ENCODE measurements at places on chromosomes 3 and 15. TPM values are rescaled to one million over a fixed set of nuclear protein-coding genes. Genes with fewer than 3 reads are reported as not detected.

- H3K4me1 ChIP-seq, result peaks cover 5% of the 10 kb centered on the region
- DNase-seq, result no peak
- no peaks in the 10 kb centered on the region for H3K27me3 ChIP-seq
- H3K27ac ChIP-seq, result no peak overlapping the region
- H3K4me3 ChIP-seq, result no peak overlapping the region
Measured at GRCh38 chr3:171038342-171038741, 11.8 kb upstream of the SLC2A2 start.

DNA sequence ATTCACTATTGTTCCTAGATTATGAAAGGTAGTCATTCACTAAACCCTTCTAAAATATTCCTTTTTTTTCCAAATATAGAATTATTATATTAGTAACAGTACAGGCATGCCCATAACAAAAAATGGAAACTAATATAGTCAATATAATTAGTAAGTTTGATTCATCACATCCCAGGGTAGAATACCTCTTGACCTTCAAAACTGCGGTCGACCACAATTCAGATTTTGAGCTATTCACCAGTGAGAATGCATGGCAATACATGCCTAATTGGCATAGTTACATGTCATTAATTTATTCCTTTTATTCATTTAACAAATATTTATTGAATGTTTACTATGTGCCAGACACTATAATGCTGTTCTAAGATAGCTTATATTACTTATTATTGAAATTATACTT is 98.0 kb downstream of the CHL1 start:
- no peak overlapping the region for H3K27ac ChIP-seq
- H3K4me1 ChIP-seq, result peaks cover 6% of the 10 kb centered on the region
- DNase-seq, result no peak
- H3K27me3 ChIP-seq, result peaks cover 2% of the 10 kb centered on the region
- H3K4me3 ChIP-seq, result no peak overlapping the region

DNA sequence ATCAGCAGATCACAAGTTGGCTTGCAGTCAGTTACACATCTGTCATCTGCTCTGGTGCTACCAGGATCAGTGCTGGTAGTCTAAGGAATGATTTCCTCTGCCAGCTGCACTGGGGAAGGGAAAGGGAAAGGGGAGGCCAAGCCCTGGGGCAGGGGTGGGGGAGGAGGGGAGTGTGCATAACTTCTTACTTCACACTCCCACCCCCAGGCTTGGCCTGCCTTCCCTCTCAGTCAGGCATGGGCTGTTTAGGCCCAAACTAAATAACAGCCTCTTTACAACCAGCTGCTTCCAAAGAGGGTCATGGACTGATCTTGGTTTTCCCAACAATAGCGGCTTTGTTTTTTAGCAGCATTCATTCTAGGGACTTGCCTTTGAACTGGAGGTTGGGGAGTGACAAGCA is 86.1 kb upstream of the PSMD6 start:
- H3K4me3 ChIP-seq, result peak overlapping the region; percentile 72

DNA sequence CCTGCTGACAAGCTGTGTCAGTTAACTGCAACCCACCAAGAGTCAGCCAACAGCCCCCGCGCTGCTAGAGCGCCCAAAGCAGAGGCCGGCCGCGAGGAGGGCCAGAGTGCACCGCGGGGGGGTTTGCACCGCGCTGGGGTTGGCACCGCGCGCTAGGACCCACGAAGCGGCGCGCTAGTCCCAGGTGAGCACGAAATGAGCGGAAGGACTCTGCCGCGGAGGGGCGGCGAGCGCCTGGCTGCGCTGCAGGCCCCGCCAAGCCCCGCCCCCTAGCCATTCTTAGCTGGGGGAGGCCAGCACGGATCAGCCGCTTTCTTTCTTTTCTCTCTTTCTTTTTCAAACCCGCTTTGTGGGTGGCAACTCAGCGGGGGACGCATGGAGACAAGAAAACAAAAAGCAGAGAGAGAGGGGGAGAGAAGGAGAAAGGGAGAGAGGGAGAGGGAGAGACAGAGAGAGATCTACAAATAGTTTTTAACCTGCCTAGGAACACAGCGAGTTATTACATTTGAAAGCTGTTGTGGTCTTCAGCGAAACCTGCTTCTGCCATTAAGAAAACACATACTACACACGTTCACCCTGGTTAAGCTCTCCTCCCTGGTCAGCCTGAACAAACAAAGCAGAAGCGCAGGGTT is 6.9 kb upstream of the FOXB1 start:
- peak overlapping the region; percentile 97 for H3K4me3 ChIP-seq
- H3K4me1 ChIP-seq, result peaks cover 66% of the 10 kb centered on the region
- peaks cover 100% of the 10 kb centered on the region for H3K27me3 ChIP-seq

DNA sequence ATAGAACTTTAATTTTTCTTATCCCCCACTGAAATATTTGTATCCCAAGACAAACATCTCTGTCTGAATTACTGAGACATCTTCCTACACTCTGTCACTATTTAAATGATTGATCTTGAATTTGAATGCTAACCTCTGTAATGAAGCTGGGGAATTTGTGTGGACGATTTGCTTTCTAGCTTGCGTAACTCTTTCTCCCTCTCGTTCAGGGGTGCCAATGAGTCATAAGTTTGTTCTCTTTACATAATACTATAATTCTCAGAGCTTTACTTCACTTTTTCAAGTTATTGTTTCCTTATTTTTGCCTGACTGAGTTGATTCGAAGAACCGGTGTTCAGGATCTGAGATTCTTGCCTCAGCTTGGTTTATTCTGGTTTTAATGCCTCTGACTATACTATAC is 783.3 kb upstream of the CADM2 start:
- no peaks in the 10 kb centered on the region for H3K27me3 ChIP-seq
- no peak overlapping the region for H3K4me3 ChIP-seq
- no peak for DNase-seq
- H3K36me3 ChIP-seq, result no peaks in the 10 kb centered on the region

The ADPRH gene
- total RNA-seq, result 3.5 TPM

GRCh38 chr15:95897651-95898050 is 432.8 kb upstream of the NR2F2 start:
- H3K4me3 ChIP-seq, result no peak overlapping the region
- no peaks in the 10 kb centered on the region for H3K36me3 ChIP-seq
- H3K4me1 ChIP-seq, result peaks cover 32% of the 10 kb centered on the region
- no peak for DNase-seq

GRCh38 chr3:66622756-66623457 is 122.1 kb upstream of the LRIG1 start:
- no peak for DNase-seq
- peaks cover 63% of the 10 kb centered on the region for H3K4me1 ChIP-seq
- H3K27ac ChIP-seq, result peak overlapping the region; percentile 97
- no peaks in the 10 kb centered on the region for H3K36me3 ChIP-seq
- no peaks in the 10 kb centered on the region for H3K27me3 ChIP-seq
- peak overlapping the region; percentile 79 for H3K4me3 ChIP-seq

- no peaks in the 10 kb centered on the region for H3K36me3 ChIP-seq
- H3K4me1 ChIP-seq, result peaks cover 14% of the 10 kb centered on the region
- no peak for DNase-seq
- H3K4me3 ChIP-seq, result no peak overlapping the region
- no peaks in the 10 kb centered on the region for H3K27me3 ChIP-seq
Measured at GRCh38 chr3:56787258-56787775, 14.4 kb downstream of the ARHGEF3 start.

- H3K27me3 ChIP-seq, result no peaks in the 10 kb centered on the region
- H3K4me3 ChIP-seq, result no peak overlapping the region
- H3K4me1 ChIP-seq, result peaks cover 4% of the 10 kb centered on the region
- DNase-seq, result no peak
- H3K27ac ChIP-seq, result no peak overlapping the region
- no peaks in the 10 kb centered on the region for H3K36me3 ChIP-seq
Measured at GRCh38 chr15:64997066-64997465, 7.4 kb upstream of the SPG21 start.

The C3orf70 gene
- total RNA-seq, result 15.9 TPM

DNA sequence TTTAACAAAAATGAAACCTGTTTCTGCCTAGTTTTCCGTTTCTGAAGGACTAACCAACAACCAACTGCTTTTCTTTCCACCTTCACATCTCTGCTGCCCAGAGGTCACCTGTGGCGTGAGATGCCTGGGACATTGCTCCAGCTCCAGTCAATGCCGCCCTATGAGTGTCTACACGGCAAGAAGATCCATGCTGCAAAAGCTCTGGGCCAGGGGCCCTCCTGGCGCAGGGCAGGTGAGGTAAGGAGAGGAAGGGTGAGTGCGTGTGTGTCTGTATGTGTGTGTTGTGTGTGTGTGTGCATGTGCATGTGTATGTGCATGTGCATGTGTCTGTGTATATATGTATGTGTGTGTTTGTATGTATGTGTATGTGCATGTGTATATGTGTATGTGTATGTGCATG is 131.4 kb downstream of the NSMCE3 start:
- no peak overlapping the region for H3K27ac ChIP-seq
- peaks cover 8% of the 10 kb centered on the region for H3K27me3 ChIP-seq
- peaks cover 15% of the 10 kb centered on the region for H3K4me1 ChIP-seq
- H3K36me3 ChIP-seq, result no peaks in the 10 kb centered on the region
- no peak for DNase-seq

- H3K36me3 ChIP-seq, result no peaks in the 10 kb centered on the region
- H3K27ac ChIP-seq, result no peak overlapping the region
- no peaks in the 10 kb centered on the region for H3K4me1 ChIP-seq
- no peak for DNase-seq
Measured at GRCh38 chr15:71290002-71290401, 174.7 kb downstream of the THSD4 start.

The RTP1 gene
- total RNA-seq, result not detected

The SLC22A14 gene
- total RNA-seq, result not detected

The NDN gene
- total RNA-seq, result 97.3 TPM

DNA sequence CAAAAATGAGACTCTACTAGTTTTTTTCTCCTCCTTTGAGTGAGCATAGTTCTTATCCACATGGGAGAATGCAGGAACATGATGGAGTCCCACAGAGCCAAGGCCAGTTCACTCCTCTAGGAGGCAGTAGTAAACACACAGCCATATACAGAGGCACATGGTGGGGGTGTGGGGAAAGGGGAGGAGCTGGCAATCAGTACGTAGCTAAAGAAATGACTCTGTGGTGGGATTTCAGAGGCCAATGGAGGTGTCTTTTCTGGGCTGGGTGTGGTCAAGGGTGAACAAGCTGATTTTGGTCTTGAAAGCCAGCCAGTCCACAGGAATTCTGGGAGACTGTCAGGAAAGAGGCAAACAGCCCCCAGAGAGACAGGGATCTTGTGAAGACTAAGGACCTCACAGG is 6.6 kb upstream of the RAB11A start:
- no peak overlapping the region for H3K27ac ChIP-seq

- H3K4me1 ChIP-seq, result peaks cover 30% of the 10 kb centered on the region
- H3K36me3 ChIP-seq, result no peaks in the 10 kb centered on the region
- H3K27me3 ChIP-seq, result no peaks in the 10 kb centered on the region
- peak; percentile 51 for DNase-seq
- peak overlapping the region; percentile 67 for H3K27ac ChIP-seq
- peak overlapping the region; percentile 70 for H3K4me3 ChIP-seq
Measured at GRCh38 chr3:25468866-25469319, 40.8 kb downstream of the RARB start.

The GOLGA6L1 gene
- not detected for total RNA-seq

The CFAP44 gene
- total RNA-seq, result 11.1 TPM

The KY gene
- total RNA-seq, result 0.52 TPM

The SLITRK3 gene
- total RNA-seq, result 1.4 TPM

DNA sequence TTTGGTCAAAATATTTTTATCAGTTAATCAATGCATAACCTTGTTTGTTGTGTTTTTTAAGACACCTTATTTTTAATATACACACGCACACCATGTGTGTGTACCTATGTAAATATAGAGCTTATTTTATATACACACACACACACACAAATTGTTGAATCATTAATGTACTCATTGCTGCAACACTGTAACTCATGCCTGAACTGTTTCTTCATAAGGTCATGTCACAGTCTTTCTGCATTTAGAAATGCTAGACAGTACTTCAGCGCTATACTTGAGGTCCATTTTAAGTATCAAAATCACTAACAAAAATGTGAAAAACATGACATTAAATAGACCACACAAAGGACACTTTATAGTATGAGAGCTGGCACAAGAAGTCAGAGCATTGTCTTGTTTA is 589.4 kb downstream of the SI start:
- no peaks in the 10 kb centered on the region for H3K27me3 ChIP-seq
- H3K27ac ChIP-seq, result no peak overlapping the region
- DNase-seq, result no peak
- H3K36me3 ChIP-seq, result no peaks in the 10 kb centered on the region
- no peak overlapping the region for H3K4me3 ChIP-seq

- no peak for DNase-seq
- H3K27ac ChIP-seq, result no peak overlapping the region
- no peaks in the 10 kb centered on the region for H3K27me3 ChIP-seq
- H3K4me1 ChIP-seq, result peaks cover 18% of the 10 kb centered on the region
Measured at GRCh38 chr3:111767756-111768445, 91.2 kb upstream of the PHLDB2 start.

DNA sequence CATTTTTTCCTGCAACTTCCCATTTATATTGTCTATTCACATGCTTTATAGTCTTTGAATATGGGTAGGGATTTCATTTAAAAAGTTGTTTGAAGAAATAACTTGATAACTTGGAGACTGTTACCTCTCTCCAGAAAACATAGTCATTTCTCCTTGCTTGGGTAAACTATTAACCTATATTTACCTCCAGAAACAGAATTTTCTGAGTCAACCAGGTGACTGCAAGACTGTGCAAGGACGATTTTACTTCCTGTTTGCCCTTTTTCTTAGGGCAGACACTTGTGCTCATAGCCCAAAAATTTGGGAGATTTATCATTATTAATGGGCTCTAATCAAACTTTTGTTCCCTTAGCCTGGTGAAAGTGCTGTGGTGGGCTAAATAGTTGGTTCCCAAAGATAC is 14.3 kb upstream of the MOBP start:
- peaks cover 10% of the 10 kb centered on the region for H3K27me3 ChIP-seq
- H3K27ac ChIP-seq, result no peak overlapping the region
- DNase-seq, result no peak
- no peaks in the 10 kb centered on the region for H3K36me3 ChIP-seq
- H3K4me3 ChIP-seq, result no peak overlapping the region
- no peaks in the 10 kb centered on the region for H3K4me1 ChIP-seq

DNA sequence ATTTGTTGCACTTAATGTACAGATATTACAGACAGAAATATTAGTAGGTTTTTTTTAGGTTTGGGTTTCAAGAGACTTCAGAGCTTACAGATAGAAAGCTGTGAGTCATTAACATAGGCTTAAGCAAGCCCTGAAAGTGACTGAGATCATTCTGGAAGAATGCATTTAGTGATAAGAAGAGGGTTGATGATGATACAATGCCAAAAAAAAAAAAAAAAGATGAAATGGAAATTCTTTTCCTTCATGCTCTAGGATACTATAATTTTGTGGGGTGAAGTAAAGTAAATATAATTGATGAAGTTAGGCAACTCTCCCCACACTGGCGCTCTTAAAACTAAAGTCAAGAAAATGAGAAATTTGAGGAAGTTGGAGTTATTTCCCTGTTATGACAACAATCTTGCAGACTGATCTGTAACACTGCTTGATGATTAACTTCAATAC is 169.4 kb upstream of the ZNF385D start:
- H3K36me3 ChIP-seq, result no peaks in the 10 kb centered on the region
- H3K27me3 ChIP-seq, result no peaks in the 10 kb centered on the region
- no peaks in the 10 kb centered on the region for H3K4me1 ChIP-seq

DNA sequence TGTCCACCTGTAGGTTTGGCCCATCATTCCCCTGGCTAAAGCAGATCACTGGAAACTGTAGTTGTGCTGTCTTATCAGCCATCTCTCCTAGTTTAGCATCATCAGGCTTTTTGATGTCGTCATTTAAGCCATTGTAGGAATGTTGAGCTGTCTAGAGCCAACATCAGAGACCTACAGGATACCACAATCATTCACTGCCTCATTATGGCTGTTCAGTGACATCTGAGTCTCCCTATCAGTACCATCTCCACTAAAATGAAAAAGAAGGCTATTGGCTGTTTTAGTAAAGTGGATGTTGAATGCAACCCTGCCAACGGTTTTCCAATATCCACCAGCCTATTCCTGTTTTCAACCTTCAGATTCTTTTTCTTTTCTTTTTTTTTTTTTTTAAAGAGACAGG is 29.2 kb downstream of the RLBP1 start:
- H3K4me1 ChIP-seq, result peaks cover 33% of the 10 kb centered on the region
- H3K36me3 ChIP-seq, result peaks cover 16% of the 10 kb centered on the region
- DNase-seq, result no peak
- H3K27ac ChIP-seq, result no peak overlapping the region
- H3K27me3 ChIP-seq, result no peaks in the 10 kb centered on the region

The ADAMTS7 gene
- 62.9 TPM for total RNA-seq

All from neural crest cell (in vitro differentiated cells).